Stimulated activated CD4-positive, alpha-beta T cell treated with anti-CD3 and anti-CD28 coated beads, TNF-alpha, amount 100 ng/mL, for 48 hours (primary cell): ENCODE measurements at places on chromosomes 12 and 14.

- no peak for DNase-seq
These were observed 751 bp downstream of the GDF11 start for GRCh38 chr12:55743406-55744339.

DNA sequence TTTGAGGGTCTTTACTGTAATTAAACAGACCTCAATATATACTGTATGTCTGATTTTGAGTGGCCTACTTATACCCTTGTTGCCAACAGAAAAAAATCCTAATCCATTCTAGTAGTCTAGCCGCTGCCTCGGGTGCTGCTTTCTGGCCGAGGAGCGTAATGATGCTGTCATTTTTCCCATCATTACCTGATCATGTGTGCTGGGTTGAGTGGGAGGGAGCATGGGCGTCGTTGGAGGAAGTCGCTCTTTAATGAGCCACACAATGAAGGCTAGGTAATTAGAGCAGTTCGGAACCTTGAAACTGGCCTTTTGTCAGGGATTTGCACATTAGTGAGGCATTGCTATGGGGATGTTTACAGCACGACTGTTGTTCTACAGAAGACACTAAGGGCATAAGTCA, 76.1 kb upstream of the RFX4 start:
- DNase-seq, result no peak

- DNase-seq, result no peak
These were observed 16.2 kb upstream of the COX6A1 start for GRCh38 chr12:120421701-120422100.

- DNase-seq, result no peak
These were observed 274.2 kb downstream of the SUDS3 start for GRCh38 chr12:118650586-118650960.

- no peak for DNase-seq
These were observed 4.4 kb upstream of the GPD1 start for GRCh38 chr12:50099302-50100008.

DNA sequence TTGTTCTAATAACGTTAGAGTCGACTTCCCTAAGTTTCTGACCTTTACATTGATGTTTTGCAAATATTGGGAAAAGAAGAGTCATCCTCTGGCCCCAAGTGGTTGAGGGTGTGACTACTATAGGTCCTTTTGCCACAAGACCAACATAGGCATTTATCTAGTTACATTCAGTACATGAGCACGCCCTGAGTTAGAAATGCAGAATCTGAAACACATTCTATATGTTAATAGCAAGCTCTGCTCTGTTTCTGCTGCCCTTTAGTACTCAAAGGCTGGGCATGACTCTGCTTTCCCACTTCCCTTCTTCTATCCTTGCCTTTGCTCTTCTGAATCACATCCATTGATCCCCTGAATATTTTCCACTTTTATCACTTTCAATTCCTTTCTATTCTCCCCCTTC, 115.1 kb upstream of the PTPRB start:
- DNase-seq, result no peak

GRCh38 chr12:92133171-92133570, 12.5 kb downstream of the BTG1 start:
- DNase-seq, result no peak

DNA sequence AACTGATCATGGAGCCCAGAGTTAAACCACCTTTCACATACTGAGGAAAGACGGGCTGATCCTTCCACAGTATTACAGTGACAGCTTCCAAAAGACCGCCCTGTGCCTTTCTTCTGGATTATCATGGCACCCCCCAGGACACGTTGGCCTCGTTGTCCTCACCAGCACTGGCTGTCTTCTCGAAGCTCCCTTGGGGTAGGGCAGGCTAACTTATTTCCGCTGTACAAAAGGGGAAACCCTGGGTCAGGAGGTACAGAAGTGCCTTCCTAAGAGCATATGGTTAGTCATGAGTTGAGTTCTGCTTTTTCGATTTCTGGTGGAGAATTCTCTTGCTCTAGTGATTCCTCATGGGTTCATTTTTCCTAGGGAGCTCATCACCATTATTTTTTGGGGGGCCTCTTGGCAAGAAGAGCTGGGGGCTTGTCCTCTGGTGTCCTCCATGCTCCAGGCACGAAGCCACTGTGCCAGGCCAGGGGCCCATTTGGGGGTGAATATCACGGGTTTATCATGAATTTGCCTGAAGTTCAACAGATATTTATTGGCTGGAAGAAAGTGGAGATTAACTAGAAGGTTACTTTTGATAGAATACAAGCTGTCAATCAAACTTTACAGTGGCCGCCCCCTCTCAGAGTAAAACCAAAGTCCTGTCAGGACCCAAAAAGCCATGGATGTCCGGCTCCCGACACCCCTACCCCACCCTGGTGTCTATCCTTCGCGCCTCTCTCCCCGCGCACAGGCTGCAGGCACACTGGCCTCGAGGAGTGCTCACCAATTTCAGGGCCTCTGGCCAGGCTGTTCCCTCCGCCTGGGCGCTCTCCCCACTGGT, 8.8 kb upstream of the TRAF3 start:
- no peak for DNase-seq

DNA sequence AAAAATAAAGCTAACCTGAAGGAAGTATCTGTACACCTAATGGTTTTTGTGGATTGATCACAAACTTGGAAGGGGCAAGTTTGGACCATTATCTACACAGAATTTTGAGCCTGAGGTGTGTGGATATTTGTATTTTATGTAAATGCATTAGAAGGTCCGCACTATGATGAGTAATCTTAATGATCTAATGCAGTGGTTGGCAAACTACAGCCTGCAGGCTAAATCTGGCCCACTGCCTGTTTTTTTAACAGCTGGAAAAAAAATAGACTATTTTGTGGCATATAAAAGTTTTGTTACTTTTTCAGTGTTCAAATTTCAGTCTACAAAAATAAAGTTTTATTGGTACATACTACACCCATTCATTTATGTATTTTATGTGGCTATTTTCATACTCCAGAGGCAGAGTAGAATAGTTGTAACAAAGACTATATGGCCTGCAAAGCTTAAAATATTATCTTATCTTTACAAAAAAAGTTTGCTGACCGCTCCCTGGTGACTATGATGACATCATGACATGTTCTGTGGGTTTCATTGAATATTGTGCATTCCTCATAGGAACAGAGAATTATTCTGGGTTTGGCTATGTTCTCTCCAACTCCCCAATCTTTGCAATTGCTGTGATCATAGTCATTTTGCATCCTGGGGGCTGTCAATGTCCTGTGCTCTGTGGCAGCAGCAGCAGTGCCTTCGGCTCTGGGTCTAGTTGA, 962.6 kb upstream of the FBXO33 start:
- DNase-seq, result no peak

DNA sequence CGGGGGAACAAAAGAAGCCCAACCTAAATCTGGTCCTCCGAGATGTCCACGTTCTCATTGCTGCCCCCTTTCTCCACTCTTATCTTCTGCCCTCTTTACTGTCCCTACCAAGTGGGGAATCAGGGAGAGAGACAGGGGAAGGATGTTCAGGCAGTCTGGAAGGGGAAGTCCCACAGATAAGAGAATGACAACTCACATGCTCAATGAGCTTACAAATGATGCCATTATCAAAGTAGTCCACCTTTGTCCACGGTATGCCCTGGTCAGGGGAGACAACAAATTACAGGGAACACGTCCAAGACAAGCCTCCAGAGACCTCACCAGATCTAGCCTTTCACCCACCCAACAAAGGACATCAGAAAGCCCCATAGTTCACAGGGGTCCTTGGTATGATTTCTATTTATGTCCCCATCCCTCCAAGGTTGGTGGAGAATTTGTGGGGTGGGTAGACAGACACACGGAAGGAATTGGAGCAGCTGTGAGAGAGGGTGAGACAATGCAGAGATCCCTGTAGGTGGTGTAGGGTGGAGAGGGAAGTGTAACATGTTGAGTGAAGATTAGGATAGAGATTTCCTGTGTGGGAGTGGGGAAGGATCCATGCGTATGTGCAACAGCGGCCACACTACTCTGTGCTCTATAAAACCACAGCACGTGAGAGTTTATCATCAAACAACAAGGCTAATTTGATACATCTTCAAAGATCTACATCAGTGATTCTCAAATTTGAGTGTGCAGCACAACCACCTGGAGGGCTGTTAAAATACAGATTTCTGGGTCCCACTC, 10.7 kb downstream of the MYO1A start:
- no peak for DNase-seq

DNA sequence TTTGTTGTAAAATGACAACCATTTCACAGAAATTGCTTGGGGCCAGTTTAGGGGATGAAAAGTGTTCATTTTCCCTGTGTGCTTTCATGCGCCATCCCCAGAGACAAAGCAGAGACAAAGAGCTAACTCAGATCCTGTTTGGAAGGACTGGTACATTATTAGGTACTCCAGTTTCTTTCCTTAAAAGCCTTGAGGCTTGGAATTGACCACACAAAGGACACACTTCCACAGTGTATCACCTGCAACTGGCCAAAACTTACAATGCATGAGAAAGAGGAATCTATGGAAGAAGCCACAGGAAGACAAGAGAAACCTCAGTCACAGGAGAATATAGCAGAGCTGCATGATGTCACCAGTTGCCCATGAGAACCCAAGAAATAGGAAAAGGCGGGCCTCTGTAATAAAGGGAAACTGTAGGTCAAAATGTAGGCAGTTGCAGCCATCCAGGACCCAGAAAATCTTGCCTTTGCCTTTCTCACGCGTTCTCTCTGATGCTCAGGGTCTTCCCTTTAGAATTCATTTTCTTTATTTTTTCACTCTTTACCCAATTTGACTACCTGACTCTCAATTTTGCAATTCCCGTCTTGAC, 339.0 kb downstream of the RMST start:
- no peak for DNase-seq

DNA sequence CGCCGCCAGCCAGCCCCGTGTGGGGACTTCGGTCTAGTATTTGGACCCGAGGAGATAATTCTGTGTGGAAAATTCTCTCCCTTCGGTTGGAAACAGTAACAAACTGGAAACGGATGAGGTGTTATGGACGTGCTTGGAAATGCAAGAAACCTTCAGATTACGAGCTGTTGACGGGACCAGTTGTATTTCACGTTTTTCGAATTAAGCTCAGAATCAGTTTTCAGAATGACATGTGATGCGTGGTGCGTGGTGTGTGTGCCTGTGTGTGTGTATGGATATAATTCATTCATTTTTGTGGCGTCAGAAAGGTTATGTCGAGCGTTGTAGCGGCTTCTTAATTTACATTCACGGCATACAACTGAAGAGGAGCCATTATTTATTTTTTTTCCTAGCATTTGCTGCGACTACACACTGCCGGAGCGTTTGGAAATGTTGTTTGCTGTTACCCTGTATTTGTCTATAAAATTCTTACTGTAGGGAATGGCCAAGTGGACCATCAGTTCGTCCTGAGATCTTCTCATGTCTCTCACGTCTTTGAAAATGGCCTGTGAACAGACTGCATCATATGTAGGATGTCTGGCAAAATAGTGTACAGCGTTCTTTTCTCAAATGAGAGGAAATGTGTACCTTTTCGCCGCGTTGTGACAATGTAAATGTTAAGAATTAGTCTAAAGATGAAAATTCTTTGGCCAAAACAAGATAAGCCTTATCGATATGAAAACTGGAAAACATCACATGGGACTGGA, 1.3 kb downstream of the TRAF3 start:
- DNase-seq, result no peak

DNA sequence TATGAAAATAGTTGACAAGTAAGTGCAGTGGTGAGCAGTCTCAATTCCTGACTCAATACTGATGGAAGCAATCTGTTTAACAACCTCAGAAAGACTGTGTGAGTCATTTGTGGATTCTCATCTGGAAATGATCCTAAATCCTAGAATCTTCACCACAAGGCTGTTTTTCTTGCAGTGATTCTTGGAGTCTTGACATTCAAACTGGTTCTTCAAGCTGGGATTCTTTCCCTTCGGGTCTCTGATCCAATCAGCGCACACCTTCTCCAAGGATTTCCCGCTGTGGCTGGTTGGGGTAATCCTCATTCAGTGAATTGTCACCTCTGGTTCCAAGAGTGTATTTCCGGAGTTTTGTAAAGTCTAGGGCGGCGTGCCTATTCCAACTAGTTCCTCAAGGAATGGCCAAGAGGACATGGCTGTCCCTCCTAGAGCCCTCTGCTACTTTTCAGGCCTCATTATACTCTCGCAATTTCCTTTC, 37.7 kb upstream of the FOXJ2 start:
- no peak for DNase-seq

GRCh38 chr12:93127582-93128331, 198.7 kb upstream of the EEA1 start:
- DNase-seq, result no peak

- DNase-seq, result no peak
These were observed 28.7 kb upstream of the CCND2 start for GRCh38 chr12:4244868-4245267.

DNA sequence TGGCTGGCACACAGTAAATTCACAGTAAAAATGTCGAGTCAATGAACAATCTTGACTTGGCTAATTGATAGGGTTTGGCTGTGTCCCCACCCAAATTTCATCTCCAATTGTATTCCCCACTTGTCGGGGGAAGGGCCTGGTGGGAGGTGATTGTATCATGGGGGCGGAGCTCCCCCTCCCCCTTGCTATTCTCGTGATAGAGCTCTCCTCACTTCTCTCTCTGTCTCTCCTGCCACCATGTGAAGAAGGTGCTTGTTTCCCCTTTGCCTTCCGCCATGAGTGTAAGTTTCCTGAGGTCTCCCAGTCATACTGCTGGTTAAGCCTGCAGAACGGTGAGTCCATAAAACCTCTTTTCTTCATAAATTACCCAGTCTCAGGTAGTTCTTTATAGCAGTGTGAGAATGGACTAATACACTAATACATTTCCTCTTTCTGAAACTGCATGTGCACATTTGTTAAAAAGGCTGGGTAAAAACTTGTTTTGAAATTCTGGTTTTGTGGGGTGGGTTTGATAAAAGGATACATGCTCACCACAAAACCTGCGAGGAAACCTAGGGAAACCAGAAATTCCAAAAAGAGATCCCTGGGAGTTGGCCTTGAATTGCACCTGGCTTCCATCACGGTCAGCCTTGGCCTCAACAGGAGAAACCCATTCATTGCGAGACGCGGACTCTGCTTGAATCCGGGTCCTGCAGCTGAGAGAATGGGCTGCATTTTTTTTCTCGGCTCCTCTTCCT, 16.2 kb upstream of the MYL2 start:
- DNase-seq, result no peak
